ENCODE measurements at places on chromosomes 16 and 17.

DNA sequence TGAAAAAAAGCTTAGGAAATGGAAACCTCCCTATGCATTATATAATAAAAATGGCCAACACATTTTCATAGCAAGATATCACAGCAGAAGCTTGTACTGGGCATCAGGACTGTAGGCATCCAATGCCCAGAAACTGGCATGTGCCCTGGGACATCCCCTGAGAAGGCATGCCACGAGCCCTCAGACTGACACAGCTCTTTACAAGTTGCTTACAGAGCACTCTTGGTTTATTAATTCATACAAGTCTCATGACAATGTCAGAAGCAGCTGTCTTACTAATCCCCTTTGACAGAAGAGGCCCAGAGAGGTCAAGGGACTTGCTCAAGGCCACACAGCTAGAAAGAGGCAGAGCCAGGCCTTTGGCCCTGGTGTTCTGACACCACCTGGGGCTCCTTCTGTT is 5.6 kb upstream of the CCL2 start:
- no peak for DNase-seq

GRCh38 chr17:33013596-33014375 is 22.1 kb downstream of the SPACA3 start:
- no peak for DNase-seq

DNA sequence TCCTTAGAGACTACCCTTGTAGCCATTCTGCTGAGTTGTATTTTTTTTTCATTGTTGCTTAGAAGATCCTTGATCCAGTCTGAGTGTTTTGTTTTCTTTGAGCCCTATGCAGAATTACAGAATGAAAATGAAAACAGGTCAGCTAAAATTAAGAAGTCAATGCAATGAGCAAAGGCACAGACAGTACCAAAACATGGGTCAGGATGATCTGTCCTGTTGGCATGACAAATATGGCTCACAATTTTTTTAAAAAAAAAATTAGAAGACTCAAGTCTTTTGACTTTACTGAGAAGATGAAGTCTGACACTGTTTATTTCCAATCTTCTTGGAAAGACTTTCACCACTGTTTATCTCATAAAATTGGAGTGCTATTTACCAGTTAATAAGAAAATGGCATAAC is 32.4 kb downstream of the KCNJ16 start:
- no peak for DNase-seq

- no peak for DNase-seq
Measured at GRCh38 chr17:72152387-72152929, 31.6 kb downstream of the SOX9 start.

DNA sequence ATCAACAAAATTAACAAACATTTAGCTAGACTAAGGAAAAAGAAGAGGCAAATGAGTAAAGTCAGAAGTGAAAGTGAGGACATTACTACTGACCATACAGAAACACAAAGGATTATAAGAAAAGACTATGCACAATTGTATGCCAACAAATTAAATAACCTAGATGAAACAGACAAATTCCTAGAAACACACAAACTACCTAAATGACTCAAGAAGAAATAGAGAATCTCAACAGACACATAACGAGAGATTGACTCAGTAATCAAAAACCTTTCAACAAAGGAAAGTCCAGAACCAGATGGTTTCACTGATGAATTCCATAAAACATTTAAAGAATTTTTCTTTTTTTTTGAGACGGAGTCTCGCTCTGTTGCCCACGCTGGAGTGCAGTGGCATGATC is 35.7 kb upstream of the MYLK3 start:
- no peak for DNase-seq

GRCh38 chr17:77433385-77434135 is 292.8 kb downstream of the SEC14L1 start:
- no peak for DNase-seq

DNA sequence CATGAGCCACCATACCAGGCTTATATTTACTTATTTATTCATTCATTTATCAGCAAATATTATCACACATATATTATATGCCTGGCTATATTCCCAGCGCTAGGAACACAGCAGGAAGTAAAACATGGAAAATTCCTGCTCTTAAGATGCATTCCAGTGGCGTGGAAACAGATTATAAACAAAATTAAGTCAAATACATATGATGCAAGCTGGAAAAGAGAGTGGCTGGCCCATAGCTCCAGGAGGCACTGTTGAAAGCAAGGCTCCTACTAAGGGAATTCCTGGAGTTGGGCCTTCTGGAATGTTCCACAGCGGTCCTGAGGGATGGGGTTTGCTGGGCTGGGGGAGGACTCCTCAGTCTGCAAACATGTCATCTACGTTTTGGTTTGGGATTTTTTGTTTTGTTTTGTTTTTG is 18.4 kb downstream of the ADCY9 start:
- DNase-seq, result no peak

DNA sequence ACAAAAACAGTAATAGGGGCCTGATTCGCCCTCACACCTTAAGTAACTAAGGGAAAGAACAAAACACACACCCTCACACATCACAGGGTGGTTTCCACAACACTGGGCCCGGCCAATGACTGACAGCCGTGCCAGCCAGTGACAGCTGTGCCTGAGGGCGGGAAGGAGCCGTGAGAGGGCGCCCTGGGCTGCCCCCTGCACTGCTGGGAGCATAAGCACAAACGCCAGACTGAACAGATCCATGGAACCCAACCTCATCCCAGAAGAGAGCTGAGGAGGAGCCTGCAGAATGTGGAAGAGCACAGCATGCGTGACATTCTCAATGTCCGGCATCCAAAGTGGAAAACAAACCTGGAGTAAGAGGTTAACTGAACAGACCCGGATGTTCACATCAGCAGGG is 16.0 kb downstream of the CSNK1D start:
- no peak for DNase-seq

GRCh38 chr17:3892095-3892998 is 506 bp downstream of the CAMKK1 start:
- peak; percentile 2 for DNase-seq

- no peak for DNase-seq
Measured at GRCh38 chr17:30554839-30555751, 77.9 kb downstream of the GOSR1 start.

- DNase-seq, result no peak
Measured at GRCh38 chr17:78272181-78272913, 40.9 kb downstream of the TMEM235 start.

DNA sequence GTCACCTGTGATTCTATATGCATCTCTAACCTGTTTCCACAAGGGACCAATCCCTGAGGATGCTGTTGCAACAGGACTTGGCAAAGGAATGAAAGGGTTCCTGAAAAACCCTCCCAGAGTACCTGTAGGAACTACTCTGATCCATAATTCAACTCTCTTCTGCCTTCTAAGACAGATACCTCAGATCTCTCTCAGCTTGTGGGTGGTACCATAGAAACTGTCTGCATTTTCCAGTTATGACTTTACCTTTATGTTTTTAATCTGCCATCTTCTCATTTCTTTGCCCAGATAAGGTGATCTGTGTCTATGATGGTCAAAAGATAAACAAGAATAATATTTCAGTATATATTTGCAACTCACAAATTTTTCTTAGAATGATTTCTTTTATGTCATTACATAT is 65.1 kb downstream of the TMC6 start:
- DNase-seq, result no peak

GRCh38 chr16:47161464-47161863 is 17.7 kb upstream of the NETO2 start:
- DNase-seq, result no peak

DNA sequence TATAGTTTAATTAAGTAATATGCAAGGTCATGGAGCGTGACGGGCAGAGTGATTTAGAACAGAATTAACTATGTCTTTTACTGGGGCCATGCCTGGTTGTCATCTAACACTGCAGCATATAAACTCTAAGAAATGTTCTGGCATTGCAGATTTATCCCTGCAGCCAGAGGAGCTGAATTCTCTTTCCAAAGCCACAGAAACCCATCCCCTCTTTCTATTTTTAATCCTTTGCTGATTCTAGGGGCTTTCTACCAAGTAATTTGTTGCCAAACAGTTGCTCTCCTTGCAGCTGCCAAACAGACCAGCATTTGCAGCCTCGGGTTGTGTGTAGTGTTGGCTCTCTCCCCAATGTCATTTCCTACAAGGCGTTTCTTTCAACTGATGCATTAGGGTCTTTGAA is 243.2 kb upstream of the MON1B start:
- DNase-seq, result no peak

- no peak for DNase-seq
Measured at GRCh38 chr16:89615176-89615575, 1.7 kb downstream of the DPEP1 start.

- DNase-seq, result no peak
Measured at GRCh38 chr16:80277182-80277581, 263.6 kb upstream of the DYNLRB2 start.

DNA sequence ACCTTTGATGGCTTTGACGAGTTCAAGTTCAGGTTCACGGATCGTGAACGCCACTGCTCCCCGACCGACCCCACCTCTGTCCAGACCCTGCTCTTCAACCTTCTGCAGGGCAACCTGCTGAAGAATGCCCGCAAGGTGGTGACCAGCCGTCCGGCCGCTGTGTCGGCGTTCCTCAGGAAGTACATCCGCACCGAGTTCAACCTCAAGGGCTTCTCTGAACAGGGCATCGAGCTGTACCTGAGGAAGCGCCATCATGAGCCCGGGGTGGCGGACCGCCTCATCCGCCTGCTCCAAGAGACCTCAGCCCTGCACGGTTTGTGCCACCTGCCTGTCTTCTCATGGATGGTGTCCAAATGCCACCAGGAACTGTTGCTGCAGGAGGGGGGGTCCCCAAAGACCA is 17.6 kb downstream of the NOD2 start:
- DNase-seq, result no peak

DNA sequence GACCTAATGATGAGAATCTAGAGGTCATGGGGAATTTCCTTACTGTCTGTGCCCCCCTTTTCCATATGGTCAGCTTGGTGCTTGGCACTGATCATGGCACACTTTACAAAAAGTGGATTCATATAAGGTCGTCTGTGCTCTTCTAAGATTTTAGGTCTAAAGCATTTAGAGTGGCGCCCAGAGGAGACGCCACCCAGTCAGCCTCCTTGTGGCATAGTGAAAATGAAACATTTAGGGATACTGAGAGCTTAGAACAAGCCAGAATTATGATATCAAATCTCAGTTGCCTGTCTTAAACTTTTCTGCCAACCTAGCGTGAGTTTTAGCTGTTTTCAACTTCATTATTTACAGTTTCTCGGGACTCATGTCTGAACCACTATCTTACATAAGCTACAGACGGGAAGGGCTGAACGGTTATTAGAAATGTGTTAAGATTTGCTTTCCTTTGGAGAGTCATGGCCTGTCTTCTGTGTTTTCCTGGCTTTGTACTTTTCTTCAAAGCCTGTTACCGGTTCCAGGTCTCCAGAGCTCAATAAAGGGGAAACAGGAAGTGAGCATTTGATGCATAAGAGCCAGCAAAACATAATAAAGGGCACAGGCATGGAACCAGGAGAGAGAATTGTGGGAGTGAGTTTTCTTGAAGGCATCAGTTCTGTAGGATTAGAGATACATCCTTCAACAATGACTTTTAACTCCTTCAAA is 13.7 kb downstream of the ZNRF1 start:
- no peak for DNase-seq

- DNase-seq, result no peak
Measured at GRCh38 chr17:34633351-34633750, 54.0 kb downstream of the TMEM132E start.

DNA sequence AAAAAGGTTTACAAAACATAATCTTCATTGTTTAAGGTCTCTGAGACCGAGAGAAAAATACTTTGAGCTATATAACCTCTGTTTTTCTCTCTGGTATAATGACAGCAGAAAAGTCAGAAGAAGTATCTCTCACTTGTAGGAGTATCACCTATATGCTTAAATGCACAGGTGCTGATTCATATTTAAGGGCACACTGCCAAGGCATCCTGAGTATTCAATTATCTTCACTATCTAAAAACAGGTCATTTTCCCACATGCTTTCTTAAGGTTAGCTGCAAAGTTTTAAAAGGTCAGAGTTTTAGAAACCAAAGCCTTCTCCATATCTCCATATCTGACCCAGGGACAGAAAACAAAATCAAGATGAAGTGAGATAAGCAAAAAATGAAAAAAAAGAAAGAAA is 99.3 kb upstream of the C17orf78 start:
- DNase-seq, result no peak

- no peak for DNase-seq
Measured at GRCh38 chr16:85491058-85491771, 121.9 kb upstream of the GSE1 start.

DNA sequence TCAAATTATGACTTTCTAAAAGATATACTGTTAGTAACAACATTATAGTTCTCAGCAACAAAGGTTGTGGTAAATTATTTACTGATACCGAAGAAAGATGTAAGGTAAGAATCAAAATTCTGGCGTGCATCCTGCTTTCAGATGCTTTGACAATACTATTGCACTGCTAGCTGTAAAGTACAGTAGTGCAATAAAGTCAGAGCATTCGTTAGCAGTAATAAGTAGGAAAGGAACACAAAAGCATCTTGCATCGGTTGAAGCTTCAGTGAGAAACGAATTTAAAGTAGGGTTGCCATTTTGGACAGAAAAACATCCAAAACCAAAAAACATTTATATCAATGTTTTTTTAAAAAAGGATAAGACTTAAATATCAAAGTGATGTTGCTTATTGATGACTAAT is 4.0 kb downstream of the SKA2 start:
- no peak for DNase-seq

- peak; percentile 44 for DNase-seq
Measured at GRCh38 chr16:28873543-28874201, 4.6 kb upstream of the ATP2A1 start.

GRCh38 chr17:32142857-32143526 is 690 bp downstream of the RHOT1 start:
- DNase-seq, result no peak

- no peak for DNase-seq
Measured at GRCh38 chr16:85048921-85049562, 21.4 kb downstream of the KIAA0513 start.

GRCh38 chr16:55393991-55394390 is 70.0 kb downstream of the IRX6 start:
- no peak for DNase-seq

- DNase-seq, result no peak
Measured at GRCh38 chr17:59804901-59805465, 87.8 kb downstream of the TUBD1 start.

GRCh38 chr17:9236286-9237052 is 215.2 kb downstream of the NTN1 start:
- no peak for DNase-seq

- no peak for DNase-seq
Measured at GRCh38 chr17:82330322-82331239, 3.0 kb downstream of the SECTM1 start.

DNA sequence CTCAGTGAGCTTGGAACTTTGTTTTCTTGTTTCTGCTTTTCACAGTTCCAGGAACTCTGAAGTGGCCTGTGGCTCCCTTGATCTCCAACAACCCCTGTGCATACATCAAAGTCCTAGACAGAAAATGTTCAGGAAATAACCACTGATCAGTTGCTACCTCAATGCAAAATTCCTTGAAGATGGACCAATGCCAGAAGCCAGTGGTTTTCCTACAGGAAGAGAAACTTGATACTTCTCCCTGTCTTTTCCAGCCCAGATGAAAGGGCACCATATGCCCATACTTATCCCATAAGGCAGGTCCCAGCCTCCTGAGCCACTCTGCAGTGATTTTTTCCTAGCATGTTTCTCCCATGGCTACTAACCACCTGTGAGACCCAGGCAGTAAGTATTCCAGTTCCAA is 12.3 kb upstream of the CDRT4 start:
- DNase-seq, result no peak

GRCh38 chr17:67637901-67638641 is 79.7 kb upstream of the NOL11 start:
- no peak for DNase-seq

GRCh38 chr17:2020721-2021120 is 4.4 kb downstream of the RTN4RL1 start:
- DNase-seq, result no peak

- DNase-seq, result no peak
Measured at GRCh38 chr16:57994778-57995177, 5.7 kb downstream of the ZNF319 start.
